ENCODE measurements at places on chromosomes 13 and 19.

- DNase-seq, result no peak
These were observed 277.0 kb downstream of the ZNF536 start for GRCh38 chr19:30648866-30649862.

- no peak for DNase-seq
These were observed 127.7 kb upstream of the EDNRB start for GRCh38 chr13:78046331-78046730.

DNA sequence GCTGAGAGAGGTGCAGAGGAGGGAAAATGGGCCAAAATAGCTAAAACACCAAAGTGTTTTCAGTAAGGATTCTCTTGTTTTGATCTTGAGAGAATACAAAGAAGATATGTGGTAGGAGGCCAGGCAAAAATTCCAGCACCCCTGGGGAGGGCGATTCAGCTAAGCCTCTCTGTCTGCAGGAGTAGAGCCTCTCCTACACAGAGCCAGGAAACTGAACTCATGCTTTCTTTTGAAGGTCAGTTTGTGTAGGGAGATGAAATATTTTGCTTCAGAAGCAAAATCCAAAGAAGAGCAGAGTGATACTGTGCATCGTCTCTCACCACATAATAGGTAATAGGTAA, 565.0 kb downstream of the FGF9 start:
- DNase-seq, result no peak

DNA sequence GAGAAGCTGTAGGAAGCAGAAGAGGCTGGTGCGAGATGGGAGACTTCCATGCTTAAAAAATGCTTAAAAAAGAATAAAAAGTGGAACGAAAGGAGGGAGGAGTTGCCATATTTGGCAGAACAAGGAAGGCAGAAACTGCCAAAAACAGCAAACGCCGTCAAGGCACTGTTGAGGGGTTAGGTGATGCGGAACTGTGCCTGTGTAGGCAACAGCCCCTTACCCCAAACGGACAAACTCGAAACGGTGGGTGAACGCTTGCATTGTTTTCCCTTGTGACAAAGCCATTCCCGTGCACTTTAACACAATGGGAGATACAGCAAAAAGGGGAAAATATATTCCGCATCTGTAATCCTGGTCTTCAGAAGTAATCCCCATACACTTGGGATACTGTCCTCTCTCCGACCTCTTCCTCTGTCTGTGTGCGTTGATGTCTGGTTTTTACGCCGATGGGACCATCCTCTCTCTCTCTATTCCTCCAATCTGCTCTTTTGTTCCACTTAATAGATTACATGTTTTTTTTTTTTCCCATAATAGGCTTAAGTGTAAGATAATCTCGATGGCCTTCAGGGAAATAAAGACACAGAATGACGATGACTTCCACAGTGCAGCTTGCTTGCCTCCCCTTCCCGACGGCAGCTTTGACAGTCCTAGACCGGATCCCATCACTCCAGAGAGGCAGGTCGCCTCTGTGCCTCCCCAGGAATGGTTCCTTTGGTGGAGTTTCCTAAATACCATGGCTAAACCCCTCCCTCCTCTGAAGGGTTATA, 132.7 kb upstream of the RNF113B start:
- DNase-seq, result no peak

GRCh38 chr19:51158474-51159129, 16.5 kb downstream of the SIGLEC7 start:
- DNase-seq, result peak; percentile 52

GRCh38 chr13:113999618-113999910, 25.7 kb upstream of the C13orf46 start:
- no peak for DNase-seq

GRCh38 chr19:38197937-38198704, 25.9 kb downstream of the DPF1 start:
- no peak for DNase-seq

GRCh38 chr13:75417656-75418055, 64.3 kb downstream of the TBC1D4 start:
- no peak for DNase-seq

- no peak for DNase-seq
These were observed 19.4 kb downstream of the ACTN4 start for GRCh38 chr19:38666663-38667511.

DNA sequence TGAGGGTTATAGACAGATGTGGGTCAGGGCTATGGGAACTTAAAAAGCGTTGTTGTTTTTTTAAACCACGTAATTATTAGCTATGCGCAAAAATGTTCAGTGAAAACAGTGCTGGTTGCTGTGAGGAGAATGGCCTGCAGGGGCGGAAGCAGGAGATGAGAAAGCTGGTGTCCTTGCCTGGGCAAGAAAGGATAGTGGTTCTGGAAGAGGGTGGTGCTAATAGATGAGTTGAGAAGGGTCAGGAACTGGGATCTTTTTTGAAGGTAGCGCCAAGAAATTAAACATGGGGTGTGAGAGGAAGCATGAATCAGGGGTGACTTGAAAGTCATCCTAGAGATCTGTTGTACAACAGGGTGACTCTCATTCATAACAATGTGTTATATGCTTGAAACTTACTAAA, 4.8 kb upstream of the SMG9 start:
- DNase-seq, result no peak

GRCh38 chr19:28170066-28170465, 1042.9 kb downstream of the UQCRFS1 start:
- DNase-seq, result no peak

DNA sequence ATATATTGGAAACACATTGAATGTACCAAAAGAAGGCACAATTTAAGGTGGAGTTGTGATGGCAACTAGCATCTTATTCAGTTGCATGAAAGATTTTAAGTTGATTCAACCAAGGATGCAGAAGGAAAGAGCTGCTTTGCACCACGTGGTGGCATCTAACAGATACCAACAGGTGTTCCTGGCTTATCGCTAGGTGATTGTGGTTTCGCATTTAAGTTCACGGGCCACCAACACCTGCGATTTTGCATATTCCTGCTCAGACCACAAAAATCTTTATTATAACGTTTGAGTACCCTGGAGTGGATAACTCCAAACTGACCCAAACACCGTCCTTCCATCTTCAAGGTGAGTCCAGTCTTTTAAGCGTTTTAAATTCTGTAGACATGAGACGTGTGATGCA, 45.3 kb downstream of the RGCC start:
- DNase-seq, result no peak

DNA sequence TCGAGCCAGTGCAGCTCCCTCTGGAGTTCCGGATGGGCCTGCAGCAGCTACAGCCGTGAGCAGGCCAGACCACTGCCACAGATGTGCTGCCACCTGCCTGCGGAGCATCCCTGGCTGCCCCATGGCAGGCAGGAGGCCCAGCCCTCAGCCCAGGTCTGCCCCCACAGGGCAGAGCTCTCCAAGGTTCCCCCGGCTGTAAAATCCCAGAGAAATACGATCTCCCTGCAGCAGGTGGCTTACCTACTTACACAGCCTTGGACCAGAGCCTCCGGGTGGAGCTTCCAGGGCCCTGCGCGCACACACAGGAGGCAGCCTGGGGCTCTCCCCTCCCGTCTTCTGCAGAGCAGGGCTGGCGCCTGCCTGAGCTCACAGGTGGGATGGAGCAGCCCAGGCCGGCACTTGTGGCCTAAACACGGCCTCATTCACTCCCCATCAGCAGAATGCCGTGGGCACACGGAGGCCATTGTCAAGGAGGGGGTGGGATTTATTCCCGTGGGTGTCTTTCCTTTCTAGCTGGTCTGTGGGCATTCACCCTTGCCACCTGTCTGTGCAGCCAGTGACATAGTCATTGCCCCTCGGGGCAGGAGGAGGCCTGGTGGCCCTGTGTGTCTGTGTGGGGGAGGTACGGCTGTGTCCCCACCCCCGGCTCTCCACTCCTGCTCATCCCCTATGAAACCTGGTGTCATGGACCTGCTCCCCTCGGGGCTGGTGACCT, 118.0 kb downstream of the KDM4B start:
- no peak for DNase-seq

GRCh38 chr13:44028734-44029133, 149.0 kb downstream of the LACC1 start:
- no peak for DNase-seq

- DNase-seq, result peak; percentile 86
These were observed at the start of gene BCL3 for GRCh38 chr19:44748426-44749254. BCL3 (plus strand) TSS chr19:44748708; CDS start chr19:44748791, 83 bp downstream.

GRCh38 chr13:98208606-98209005, 31.5 kb upstream of the RNF113B start:
- no peak for DNase-seq

GRCh38 chr19:15062036-15062435, 12.8 kb downstream of the CASP14 start:
- no peak for DNase-seq
